ENCODE measurements at places on chromosomes 1 and 21.

GRCh38 chr1:172429331-172430127, 9.0 kb downstream of the C1orf105 start:
- DNase-seq = peak; percentile 70

GRCh38 chr1:53316766-53317581, 10.9 kb downstream of the LRP8 start:
- DNase-seq = no peak

DNA sequence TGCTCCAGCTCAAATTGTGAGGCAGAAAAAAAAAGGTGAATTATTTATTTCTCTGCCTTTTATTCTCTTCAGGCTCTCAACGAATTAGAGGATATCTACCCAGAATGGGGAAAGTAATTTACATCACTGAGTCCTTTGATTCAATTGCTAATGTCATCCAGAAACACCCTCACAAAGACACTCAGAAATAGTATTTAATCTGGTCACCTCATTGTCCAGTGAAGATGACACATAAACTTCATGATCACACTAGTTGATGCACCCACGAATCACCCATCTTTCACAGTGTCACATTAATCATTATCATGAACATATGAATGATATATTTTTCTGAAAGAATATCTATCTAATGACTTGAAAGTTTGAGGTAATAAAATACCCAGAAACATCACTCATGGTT, 868.5 kb downstream of the BRINP3 start:
- no peak for DNase-seq

GRCh38 chr21:38384675-38385426, 113.4 kb downstream of the ERG start:
- DNase-seq = peak; percentile 87

- peak; percentile 56 for DNase-seq
Measured at GRCh38 chr1:247906504-247907047, 11.2 kb downstream of the OR2W3 start.

DNA sequence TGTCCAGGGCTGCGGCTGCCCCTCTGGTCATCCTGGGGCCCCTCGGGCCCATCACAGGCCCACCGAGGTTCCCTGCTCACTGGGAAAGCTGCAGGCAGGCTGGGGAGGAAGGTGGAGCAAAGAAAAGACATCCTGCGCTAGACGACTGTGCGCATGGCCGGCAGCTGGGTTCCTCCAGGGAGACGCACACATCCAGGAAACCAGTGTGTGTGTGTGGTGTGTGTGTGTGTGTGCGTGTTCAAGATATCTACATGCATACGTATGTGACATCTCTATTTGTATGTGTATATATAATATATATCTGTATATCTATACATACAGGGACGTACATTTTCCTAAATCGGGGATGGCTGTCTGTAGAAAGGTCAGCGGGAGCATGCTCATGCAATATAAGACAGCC, 63.7 kb downstream of the ACOT7 start:
- no peak for DNase-seq

GRCh38 chr1:171286032-171286705, 27.8 kb upstream of the FMO4 start:
- peak; percentile 25 for DNase-seq

DNA sequence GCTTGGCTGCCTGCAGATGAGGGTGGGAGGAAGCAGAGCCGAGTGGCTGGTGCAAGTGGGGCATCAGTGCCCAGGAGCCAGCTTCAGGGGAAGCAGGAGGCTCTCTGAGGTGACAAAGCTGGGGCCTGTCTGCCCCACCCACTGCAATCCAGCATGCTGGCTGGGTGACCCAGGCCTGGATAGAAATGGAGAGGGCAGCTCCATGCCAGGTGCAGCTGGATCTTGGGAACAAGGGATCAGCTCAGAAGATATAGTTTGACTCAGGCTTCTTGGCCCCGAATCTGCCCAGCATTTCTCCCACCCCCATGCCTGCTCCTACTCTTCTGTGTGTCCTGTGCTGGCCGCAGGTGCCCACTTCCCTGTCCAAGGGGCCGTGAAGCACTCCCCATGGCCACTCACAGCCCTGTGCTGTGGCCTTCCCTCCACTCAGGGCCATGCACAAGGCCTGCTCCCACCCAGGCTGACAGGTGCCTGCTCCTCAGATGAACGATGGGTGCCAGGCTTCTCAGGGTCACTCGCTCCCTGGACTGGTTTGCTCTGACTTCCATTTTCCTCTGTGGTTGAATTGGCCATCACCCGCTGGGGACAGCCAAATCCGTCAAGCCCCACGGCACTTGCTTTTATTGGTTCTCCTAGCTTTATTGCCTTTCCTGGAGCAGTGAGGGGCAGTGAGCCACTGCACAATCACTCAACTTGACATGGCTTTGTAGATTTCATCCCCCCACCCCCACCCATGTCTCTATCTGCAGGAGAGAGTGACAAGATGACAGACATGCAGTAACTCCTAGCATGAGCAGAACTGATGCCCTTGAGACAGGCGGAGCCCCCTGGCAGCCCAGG, 174.8 kb upstream of the VAMP3 start:
- no peak for DNase-seq

GRCh38 chr1:50527249-50527986, 104.2 kb upstream of the DMRTA2 start:
- no peak for DNase-seq

DNA sequence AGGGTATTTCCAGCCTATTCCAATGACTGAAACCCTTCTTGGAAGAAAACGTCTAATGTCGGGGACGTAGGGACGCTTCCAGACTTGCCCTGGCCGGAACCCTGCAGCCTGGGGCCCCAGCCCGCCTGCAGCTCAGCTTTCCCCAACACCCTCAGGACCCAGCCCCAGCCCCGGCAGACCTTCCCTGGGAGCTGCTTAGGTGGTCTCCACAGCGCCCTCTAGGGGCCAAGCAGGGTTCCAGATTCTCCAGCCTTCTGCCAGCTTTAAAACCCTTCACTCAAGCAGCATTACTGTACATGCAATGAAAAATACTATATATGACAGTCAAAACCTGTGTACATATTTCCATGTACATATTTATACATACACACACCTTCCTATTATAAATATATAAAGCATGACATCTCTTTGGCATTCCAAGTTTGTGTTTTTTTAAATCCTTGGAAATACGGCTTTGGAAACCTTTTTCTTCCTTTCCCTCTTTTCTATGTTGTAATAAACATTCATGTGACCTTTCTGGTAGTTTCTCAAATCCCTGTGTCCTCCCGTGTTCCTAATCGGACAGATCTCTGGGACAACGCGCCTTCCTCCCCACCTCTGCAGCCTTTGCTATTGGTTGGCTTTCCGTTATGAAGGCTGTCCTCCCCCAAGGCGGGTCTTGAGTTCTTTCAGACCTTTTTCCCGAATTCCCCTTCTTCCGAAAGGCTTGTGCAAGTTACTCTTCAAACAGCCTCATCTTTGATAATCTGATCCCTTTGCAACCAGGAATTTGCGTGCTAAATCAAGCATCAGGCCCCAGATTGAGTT, 60.3 kb downstream of the STUM start:
- peak; percentile 76 for DNase-seq

DNA sequence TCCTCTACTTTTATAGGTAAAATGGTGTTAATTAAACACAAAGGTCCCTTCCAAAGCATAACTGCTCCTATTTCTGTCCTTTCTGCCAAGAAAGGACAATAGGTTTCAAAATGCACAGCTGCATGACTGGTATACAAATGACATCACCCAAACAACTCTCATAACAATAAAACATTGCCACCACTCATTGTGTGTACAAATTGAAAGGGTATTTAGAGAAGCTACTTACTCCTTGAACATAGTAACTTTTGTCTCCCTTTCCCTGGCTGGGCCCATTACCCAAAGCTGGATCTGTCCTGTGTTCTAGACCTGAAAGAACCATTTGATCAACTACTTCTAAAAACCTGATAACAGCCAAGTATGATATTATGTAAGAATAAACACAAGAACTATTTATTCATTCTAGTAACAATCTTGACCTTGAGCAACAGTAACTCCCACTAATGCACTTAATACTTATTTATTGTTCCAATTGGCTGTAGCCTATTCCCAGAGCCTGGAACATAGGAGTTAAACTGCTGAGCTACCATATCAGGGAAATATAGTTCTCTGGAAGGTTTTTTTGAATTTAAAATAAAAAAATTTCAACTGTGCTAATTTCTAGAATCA, 38.2 kb downstream of the TTLL7 start:
- no peak for DNase-seq

- no peak for DNase-seq
Measured at GRCh38 chr1:190679454-190679853, 201.8 kb upstream of the BRINP3 start.

GRCh38 chr1:241828463-241829021, 19.5 kb upstream of the EXO1 start:
- DNase-seq = no peak

GRCh38 chr1:69985376-69985775, 220.0 kb downstream of the LRRC40 start:
- no peak for DNase-seq

DNA sequence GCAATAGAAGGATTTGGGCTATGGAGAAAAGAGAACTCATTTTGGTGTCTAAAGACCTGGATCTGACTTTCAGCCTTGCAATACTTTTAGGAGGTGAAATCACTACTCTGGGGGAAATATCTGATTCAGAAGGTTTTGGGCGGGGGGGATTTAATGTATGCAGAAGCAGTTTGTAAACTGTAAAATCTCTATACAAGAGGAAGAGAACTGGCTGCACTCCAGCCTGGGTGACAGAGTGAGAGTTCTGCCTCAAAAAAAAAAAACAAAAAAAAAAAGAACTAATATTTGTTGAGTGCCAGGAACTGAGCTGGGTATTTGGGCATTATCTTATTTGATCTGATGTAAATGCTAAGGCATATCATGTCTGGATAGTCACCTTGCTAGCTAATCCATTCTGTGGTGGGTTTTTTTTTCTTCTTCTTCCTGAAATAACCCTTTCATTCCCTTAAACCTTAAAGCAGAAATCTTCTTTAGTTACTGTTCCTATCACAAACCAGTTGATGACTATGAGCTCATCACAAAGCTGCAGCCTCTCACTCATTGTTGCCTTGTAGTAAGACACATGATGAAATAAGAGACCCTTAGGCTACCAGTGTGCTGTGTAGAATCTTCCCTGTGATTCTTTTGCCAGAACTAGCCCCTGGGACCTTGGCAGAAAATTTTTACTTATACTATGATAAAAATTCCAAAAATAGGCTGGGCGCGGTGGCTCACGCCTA, 35.6 kb upstream of the SLC16A1 start:
- DNase-seq = no peak

- no peak for DNase-seq
Measured at GRCh38 chr1:19462781-19463503, 22.4 kb downstream of the CAPZB start.

DNA sequence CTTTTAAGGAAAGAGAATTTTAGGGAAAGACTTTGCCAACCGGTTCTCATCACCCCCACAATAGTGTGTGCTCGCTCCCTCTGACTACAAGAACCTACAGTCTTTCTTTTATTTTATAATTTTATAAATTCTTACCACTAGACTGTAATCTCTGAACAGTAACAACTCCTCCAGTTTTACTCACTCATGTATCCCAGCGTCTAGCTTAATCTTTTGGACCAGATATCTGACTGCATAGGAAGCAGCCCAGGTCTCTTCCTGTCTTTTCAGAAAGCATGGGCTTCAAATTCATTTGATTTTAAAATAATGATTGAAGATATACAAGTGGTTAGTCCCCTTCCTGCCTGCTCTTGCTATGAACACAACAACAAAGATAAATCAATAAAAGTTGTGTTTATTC, 19.0 kb upstream of the DUSP10 start:
- no peak for DNase-seq

DNA sequence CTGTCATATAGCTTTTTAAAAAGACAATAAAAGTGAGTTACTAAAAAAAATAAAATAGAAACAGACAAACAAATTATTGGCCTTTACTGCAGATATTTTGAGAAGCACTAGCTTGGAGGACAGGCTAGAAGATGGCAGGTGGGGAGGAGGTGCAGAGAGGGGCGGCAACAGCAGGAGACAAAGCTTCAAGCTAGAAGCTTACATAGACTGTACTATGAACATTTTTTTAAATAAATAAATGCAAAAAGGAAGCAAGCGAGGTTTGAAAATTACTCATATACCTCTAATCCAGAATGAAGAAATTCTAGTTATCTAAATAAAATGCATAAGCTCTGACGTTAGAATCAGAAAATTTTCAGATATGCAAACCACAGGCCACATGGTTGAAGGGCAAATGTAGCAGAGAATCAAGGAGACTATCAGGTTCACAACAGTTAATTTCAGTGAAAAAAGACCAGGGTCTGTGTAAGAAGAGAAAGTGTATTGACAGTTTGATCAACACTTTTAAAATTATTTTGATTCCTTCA, 54.9 kb downstream of the NRIP1 start:
- DNase-seq = no peak

- DNase-seq = peak; percentile 72
Measured at GRCh38 chr1:41476807-41477361, 7.6 kb downstream of the EDN2 start.

DNA sequence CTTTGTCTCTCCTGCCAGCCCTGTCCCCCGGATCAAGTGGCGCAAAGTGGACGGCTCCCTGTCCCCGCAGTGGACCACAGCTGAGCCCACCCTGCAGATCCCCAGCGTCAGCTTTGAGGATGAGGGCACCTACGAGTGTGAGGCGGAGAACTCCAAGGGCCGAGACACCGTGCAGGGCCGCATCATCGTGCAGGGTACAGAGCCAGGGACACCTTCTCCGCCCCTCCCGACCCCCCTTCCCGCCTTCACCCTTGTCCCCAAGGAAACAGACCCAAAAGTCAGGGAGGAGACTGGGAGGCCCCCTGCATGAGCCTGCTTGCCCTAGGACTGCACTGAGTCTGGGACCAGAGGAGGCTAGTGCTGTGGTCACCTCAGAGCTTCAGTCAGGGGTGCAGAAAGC, 18.2 kb downstream of the CNTN2 start:
- DNase-seq = no peak

DNA sequence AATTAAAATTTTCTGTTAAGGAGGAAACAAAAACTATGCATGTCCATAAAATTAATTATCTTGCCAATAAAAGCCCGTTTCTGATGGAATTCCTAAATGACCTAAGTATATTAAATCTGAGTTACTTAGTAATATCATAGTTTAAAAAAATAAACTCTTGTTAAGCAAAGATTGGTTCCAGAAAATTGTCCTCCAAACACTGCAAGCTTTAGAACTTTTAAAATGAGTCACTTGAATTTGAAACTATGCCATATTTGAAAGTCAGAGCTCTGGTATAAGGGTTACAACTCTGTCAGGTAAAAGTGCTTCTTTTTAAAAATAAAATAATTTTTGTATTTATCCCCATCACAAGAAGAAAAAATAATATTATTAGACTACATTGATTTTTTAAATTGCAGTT, 409.5 kb downstream of the PLPP3 start:
- no peak for DNase-seq

- no peak for DNase-seq
Measured at GRCh38 chr1:75996196-75996595, 64.0 kb upstream of the ASB17 start.

- peak; percentile 67 for DNase-seq
Measured at GRCh38 chr1:224377676-224378006, 21.0 kb downstream of the CNIH4 start.

DNA sequence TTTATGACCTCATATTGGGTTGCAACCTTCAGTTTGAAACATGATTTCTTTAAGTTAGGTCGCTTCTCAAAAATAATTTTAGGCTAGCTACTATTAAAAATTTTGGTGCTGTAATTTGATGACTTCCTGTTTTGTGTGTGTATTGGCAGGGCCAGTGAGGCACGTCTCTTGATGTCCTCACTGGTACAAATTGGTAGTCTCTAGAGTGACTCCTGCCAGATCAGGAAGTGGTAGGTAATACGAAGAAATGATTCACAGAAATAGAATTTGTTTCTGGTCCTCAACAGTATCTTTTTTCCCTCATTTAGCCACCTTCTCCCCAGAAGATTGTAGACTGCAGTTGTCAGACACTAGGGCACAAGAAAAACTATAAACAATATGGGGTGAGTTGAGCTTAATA, 120.9 kb upstream of the KIAA1614 start:
- DNase-seq = peak; percentile 13
